IPS DF 6.9 (cell line): ENCODE measurements at places on chromosomes 6 and 20.

DNA sequence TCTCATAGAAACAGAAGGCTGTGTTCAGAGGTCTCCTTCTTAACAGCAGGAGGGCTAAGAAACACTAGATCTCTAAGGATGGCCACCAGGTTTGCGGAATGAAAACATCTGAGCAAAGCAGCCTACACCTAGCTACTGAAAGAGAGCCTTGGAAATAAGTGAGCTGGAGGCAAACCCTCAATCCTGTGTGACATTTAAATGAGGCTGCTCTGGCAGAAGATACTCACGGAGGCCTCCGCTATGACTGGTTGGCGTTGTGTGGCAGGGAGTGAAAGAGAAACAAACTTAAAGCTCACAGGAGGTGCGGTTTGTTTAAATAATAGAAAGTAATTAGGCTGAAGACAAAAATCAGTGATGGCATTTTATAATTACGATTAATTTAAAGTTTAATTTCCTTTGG, 162.0 kb upstream of the RNF217 start:
- no peak for DNase-seq

DNA sequence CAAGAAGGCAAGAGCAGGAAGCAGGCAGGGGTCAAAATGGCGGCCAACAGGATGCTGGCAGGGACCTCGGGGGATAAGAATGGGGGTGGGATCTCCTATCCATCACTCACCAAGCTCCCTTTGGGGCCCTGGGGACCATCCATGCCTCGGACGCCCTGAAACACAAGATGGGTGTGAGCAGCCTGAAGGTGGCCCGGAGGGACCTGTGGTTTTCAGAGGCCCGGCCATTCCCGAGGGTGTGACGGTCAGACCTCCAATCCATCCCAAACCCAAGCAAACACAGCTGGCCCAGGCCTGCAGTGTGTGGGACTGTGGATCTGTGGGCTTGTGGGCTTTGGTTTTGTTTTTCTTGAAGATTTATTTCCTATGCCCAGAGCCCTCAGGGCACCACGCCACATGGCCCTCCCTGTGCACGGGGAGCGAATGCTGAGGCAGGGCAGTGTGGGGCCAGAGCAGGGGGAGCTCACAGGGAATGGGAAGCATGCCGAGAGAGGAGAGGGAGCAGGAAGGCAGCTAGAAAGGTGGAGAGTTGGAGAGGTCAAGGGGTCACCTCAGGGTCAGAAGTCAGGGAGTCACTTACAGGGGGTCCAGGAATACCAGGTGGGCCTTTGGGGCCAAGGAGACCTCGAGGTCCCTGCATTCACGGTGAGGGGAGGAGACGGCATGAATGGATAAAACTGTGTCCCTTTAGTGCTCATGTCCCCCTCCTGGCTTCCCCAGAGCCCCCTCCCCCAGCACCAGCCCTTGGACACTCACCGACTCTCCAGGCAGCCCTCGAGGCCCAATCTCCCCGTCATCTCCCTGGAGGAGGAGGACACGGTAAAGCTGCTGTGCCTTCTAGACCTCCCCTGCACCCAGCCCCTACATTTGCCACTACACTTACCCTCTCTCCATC, 14.5 kb downstream of the COL11A2 start:
- no peak for DNase-seq

- peak; percentile 43 for DNase-seq
Observed at GRCh38 chr6:43170417-43170930, 595 bp upstream of the SRF start.

- no peak for DNase-seq
Observed at GRCh38 chr20:32536851-32537656, 48.1 kb downstream of the NOL4L start.

- no peak for DNase-seq
Observed at GRCh38 chr6:138533667-138534066, 34.4 kb upstream of the NHSL1 start.

GRCh38 chr6:111714416-111715270, 109.0 kb upstream of the TRAF3IP2 start:
- no peak for DNase-seq

GRCh38 chr6:136959471-136959891, 37.4 kb downstream of the SLC35D3 start:
- no peak for DNase-seq

DNA sequence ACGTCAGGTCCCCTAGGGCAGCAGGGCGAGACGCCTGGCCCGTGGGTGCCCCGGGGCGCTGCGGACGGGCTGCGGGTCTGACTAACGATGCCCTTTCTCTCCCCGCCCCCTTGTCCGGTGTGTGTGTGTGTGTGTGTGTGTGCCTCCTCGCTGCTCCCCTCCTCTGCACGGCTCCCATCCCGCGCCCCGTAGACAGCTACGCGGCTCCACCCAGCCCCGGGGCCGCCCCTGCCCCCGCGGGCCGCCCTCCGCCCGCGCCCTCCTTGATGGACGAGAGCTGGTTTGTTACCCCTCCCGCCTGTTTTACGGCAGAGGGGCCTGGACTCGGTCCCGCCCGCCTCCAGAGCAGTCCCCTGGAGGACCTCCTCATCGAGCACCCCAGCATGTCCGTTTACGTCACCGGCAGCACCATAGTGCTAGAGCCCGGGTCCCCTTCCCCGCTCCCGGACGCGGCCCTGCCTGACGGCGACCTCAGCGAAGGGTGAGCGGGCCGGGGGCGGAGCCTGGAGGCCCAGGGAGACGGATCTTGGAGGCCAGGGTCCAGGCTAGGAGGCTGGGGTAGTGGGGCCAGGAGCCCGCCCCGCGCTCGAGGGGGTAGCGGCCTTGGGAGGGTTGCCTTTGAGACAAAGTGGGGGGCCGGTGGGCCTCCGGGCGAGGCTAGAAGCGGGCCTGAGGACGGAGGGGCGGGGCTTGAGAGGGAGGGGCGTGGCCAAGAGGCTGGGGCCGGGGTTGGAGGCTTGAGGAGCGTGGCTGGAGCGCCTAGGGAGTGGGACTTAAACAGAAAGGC, 5.1 kb downstream of the TP53INP2 start:
- peak; percentile 41 for DNase-seq

- DNase-seq: no peak
Observed at GRCh38 chr6:140897349-140897748, 1235.4 kb upstream of the GJE1 start.

DNA sequence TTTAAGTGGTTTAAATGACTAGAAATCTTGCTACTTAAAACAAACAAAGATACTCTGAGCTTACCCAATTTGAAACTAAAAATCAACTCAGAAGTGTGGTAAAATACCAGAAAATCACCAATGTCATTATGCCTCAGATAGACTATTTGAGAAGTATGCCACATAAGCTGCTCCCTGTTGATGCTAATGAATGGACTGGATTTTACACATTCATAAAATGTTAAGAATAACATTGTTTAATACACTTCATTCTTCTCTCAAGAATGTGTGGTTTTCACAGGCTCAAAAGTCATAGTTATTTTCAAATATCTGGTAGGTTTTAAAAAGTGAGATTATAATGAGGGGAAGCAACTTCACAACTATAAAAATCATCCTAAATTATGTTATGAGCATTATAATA, 170.6 kb downstream of the TASP1 start:
- DNase-seq: no peak

DNA sequence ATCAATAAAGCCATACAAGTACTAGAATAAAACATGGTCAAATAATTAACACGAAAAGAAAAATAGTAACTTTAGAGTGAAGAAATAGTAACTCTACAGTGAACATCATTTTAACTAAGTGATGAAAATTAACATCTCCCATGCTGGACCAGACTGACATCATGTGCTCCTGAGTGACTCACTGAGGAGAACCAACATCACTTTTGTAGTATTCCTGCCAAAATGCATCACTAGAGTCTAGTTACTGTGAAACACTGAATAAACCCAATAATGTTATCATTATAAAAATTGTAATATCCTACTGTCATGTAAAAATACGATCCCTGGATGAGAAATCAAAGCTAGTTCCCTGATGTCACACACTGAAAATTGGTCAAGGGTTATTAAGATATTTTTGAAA, 361.3 kb downstream of the CD109 start:
- DNase-seq: no peak

DNA sequence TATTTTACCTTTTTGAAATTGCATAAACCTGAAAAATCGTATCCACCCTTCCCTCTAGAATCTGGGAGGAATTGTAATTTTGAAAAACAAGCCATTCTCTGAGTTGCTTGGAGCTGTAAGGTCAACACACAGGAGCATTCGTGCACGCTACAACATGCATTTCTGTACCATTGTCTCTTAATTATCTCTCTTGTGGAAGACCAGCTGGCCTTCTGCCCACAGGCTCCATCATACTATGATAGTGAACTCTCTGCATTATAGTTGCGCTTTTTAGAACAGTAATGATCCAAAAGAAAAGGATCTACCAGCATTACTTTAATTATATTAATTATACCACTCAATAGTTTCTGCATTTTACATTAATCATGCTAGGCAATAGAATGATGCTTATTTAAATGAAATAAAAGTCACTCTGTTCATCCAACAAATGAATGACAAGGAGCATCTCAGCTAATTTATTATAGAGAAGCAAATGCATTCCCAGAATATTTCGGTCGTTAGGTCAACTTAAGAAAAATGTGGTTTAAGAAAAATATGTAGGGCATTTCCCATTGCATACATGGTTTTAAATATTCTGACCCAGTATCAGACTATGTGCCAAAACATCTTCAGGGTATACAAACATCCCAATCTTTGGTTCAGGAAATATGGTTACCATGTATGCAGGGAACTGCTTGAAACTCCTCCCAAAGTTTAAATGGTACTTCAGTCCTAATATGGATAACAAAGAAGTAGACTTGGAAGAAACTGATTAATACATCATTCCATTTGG, 263.5 kb downstream of the TFAP2A start:
- DNase-seq: no peak

- DNase-seq: peak; percentile 87
Observed at GRCh38 chr20:46970937-46971630, 76.4 kb downstream of the EYA2 start.

- no peak for DNase-seq
Observed at GRCh38 chr6:72111611-72112010, 225.3 kb downstream of the RIMS1 start.

DNA sequence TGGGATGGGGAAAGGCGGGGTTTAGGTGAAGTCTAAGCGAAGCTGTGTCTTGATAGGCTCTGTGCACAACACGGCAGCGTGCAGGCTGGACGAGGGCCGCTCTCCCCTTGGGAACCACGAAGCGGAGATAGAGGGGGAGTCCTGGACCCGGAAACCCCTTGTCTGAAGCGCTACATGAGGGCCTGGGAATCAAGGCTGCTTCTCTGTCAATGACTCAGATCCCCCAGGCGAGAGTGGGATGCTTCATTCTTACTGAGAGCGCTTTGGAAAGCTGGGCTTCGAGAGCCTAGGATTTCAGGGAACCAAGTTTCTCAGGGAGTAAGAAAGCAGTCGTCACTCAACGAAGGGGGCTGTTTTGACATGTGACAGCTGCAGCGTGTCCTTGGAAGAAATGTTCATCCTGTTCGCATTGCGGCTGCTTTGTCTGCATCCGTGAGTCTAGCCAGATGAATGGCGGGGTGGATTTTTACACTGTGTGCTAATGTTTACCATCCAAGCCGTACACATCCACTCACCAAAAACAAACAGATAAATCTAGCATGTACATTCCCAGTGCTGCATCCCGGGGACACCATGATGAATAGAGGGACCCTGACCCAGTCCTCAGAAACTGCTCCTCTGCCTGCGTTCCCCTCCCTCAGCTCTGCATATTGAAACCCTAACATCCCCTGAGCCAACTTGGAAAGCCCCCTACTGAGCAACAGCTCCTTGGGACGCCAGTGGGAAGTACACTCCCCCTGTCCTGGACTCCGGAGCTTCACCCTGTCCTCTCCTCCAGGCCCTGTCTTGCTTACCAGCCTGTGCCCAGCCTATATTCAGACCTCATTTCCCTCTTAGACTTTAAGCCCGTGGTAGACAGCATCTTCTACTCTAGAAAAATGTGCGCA, 24.5 kb upstream of the RTF2 start:
- DNase-seq: no peak
